ENCODE measurements at places on chromosomes 6 and 20.

DNA sequence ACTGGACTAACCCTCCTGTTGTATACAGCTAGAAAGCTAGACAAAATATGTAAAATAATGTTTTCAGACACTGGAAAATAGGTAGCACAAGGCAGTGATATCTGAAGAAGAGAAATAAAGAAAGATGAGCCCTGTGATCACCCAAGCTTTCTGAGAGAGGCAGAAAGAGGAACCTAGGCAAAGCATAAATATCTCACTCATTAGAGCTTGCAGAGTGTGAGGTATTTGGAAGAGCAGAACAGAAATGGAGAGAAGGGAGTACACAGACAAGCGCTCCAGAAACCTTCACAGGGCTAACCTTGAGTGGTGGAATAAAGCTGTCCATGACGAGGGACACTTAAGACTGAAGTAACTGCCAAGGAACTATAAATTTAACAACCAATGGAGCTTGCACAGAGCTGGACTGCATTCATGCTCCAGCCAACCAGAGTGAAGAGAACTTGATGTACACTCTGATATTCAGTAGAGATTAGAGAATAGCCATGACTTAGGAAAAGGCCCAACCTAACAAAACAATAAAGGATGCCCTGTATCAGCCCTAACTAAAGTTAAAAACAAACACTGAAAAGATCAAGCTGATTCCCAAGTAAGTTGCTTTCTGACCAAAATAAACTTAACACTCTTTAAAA is 280.9 kb upstream of the STXBP5 start:
- DNase-seq = no peak

- no peak for DNase-seq
Measured at GRCh38 chr6:106026748-106027715, 59.1 kb upstream of the PRDM1 start.

GRCh38 chr6:84455511-84456029 is 228.1 kb upstream of the CEP162 start:
- DNase-seq = no peak

GRCh38 chr6:154526996-154527395 is 16.5 kb upstream of the CNKSR3 start:
- DNase-seq = no peak

DNA sequence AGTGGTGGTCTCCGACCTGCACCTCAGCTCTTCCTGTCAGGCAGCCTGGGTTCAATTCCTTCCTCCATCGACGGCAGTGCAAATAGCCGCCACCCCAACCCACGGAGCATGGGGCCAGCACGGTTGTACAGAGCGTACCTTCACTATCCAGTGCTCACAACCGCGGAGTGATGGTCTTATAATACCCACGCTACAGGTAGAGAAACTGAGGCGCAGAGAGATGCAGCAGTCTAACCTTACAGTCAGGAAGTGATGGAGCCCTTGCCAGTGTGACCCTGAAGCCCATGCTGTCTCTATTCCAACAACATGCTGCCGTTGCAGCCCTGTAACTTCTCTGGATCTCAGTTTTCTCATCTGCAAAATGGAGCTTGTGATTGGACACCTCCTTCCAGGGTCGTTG is 11.0 kb downstream of the SCRT2 start:
- no peak for DNase-seq

DNA sequence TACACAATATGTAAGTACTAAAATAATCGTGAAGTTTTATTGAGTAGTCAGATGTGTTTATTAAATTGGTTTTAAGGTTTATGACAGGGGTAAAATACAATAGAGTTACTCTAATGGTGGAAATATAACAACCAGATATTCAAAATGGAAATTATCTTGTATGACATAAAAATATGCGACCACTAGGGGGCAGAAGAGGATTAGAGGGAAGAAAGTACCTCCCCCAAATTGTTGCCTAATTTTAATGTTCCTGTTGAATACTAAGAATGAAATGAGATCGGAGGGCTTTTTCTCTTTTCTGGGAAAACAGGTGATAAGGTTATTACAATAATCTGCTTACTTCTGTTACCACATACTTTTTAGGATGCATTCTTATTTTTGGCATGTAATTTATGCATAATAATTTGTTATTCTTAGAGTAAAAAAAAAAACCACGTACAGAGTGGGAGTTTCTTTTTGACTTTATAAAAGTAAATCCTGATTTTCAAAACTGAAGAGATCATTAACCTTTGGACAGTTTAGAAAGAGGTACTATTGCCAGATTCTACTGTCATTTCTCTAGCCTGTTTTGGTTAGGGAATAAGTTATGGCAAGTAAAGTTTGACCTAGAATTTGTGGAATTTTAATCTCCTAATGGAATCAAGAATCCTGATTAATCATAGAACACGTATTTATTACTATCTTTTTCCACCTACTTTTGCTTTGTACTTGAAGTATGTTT is 159.2 kb downstream of the CD109 start:
- DNase-seq = no peak

DNA sequence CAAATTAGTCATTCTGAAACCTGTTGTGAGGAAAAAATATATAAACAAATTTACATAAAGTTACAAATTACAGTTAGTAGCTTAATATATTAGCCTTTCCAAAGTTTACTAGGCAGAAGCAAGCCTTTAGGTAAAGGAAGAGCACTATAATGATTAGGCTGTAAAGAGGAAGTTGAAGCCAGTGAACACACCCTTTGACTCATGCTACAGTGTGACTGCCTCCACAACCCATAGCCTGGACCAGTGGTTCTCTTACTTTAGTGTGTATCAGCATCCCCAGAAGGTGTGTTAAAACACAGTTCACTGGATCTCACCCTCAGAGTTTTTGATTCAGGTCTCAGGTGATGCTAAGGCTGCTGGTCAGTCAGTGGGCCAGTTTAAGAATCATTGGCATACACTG is 91.4 kb upstream of the DEFB112 start:
- DNase-seq = no peak

DNA sequence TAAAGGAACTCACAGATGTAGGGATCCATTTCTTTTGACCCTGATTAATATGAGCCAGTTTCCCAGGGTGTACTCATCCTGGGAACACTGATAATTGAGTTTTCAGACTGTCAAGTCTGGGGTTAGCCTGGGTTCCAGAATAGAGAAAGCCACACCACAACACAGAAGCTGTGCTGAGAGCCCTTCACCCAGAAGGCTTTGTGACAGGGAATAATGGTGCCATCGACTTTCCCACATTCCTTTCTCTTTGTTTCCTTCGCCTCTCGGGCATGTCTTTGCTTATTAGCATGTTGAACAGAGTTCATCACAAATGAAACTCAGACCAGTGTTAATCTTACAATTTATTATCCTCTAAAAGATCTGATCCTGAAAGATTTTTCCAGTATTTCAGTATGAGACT is 95.0 kb downstream of the TCP11 start:
- DNase-seq = no peak

GRCh38 chr6:147023148-147023547 is 181.1 kb upstream of the STXBP5 start:
- no peak for DNase-seq

DNA sequence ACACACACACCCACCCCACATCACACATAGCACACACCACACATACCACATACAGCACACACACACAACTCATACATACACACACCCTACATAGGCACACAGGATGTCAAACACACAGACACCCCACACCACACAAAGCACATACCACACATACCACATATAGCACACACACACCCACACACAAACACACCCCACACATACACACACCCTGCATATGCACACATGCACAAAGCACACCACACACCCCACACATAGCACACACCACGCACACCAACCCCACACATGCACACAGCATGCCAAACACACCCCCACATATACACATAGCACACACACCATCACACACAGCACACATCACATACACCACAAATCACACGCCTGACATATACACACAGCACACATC is 79.1 kb downstream of the RAMACL start:
- no peak for DNase-seq

GRCh38 chr6:100426241-100426640 is 38.5 kb downstream of the SIM1 start:
- no peak for DNase-seq

- DNase-seq = no peak
Measured at GRCh38 chr6:75211920-75212590, 6.2 kb upstream of the COL12A1 start.

DNA sequence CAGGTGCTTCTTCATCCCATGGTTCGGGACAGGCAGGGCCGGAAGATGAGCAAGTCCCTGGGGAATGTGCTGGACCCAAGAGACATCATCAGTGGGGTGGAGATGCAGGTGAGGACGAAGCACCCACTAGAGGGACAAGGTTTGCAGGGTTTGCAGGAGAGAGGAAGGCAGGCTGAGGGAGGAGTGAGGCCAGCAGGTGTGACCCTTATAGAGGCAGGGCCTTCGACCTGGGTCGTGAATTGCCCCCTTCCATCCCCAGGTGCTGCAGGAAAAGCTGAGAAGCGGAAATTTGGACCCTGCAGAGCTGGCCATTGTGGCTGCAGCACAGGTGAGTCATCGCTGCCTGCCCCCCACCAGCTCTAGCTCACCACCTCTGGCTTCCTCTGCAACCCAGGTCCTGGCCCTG is 8.4 kb downstream of the VARS2 start:
- DNase-seq = no peak

- peak; percentile 60 for DNase-seq
Measured at GRCh38 chr20:57657535-57658446, 37.6 kb upstream of the ZBP1 start.

GRCh38 chr6:3351829-3352524 is 93.2 kb downstream of the PSMG4 start:
- DNase-seq = no peak

DNA sequence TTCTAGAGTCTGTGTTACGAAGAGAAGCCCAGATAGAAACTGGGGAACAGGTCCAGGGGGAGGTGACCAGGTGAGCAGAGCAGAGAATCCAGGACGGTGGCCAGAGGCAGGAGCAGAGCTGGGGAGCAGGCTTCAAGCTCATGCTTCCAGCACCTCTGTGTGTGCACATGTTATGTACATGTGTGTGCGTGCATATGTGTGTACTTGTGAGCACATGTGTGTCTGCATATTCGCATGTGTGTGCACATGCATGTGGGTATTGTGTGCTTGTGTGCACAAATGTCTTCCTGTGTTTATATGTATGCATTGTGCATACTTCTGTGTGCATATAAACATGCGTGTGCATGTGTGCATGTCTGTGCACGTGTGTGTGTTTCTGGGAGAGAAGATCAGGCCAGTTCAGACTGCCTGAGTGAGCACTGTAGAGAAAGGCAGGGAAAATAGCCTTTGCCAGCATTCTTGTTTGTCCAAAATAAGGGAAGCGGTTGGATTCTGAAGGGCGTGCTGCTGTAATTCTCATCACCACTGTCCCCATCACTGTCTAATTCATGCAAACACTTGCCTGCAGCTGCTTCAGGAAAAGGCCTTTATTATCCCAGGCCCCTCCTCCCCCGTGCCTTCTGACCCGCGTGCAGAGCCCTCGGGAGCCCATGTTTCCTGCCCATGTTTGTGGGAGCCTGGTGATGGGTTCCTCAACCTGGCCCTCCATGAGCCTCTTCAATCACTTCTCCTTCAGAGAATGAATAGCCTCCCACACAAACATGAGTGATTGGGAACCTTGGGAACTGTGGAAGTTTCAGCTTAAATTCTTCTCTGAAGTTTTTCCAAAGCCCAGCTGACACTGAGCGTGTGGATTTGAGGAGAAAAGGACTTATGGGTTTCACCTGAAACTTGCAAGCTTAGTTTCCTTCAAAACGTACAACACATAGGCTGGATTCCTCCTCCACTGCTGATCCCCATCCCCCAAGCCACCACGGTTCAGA is 161.7 kb upstream of the AFDN start:
- no peak for DNase-seq

GRCh38 chr6:7201732-7202541 is 94.2 kb downstream of the RREB1 start:
- peak; percentile 42 for DNase-seq

- DNase-seq = peak; percentile 46
Measured at GRCh38 chr20:38242848-38243708, 17.5 kb downstream of the KIAA1755 start.

DNA sequence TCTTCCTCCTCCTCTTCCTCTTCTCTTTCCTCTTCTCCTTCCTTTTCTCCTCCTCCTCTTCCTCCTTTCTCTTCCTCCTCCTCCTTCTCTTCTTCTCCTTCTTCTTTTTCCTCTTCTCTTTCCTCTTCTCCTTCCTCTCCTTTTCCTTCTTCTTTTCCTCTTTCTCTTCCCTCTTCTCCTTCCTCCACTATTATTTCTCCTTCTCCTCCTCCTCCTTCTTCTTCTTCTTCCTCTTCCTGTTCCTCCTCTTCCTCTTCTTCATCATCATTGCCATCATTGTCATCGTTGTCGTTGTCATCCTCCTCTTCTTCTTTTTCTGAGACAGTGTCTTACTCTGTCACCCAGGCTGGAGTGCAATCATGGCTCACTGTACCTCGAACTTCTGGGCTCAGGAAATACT is 256.3 kb upstream of the SOX4 start:
- no peak for DNase-seq

DNA sequence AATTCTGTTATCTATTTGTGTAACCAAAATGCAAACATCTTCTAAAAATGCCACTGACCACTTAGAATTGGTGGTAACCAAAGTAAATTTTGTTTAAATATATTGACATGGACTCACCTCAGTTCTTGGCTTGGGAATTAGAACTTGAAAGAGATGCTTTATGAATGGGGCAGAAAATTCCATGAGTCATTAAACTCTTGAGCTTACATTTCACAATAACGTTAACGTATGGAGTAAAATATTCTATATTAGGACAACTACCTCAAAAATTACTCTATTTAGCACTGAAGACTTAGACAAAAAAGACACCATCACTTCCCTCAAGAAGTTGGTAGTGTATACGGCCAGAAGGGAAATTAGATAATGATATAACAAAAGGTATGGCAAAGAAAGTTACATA is 752.2 kb upstream of the MARCKS start:
- no peak for DNase-seq

DNA sequence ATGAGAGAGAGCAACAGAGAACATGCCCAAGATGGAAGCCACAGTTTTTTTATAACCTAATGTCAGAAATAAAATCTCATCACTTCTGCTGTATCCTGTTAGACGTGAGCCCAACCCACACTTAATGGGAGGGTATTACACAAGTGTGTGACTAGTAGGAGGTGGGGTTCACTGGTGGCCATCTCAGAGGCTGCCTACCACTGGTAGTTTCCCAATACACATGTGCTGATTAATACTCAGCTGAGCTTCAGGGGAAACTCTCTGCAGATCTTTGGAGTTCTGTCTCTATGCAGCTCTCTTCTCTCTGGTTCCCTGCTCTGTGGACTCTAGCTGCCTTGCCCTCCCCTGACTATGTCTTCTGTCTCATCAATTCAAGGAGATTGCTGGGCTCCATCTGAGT is 35.7 kb downstream of the CNBD2 start:
- DNase-seq = no peak

GRCh38 chr6:103011605-103012004 is 1618.1 kb downstream of the GRIK2 start:
- no peak for DNase-seq

DNA sequence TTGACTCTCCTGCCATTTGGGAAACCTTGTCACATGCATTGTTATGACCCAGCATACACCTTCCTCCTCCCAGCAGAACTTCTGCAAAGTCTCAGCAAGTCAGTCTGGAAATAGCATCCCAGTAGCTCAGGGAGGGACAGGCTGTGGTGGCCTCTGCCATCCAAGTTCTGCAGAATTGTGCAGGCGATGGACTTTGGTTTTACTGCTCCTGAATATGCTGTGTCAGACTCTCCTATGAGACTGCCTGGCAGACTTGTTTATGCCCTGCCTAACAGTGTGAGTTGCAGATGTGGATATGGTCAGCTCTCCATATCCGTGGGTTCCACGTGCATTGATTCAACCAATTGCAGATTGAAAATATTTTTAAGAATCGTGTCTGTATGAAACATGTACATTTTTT is 52.8 kb downstream of the SNRNP48 start:
- no peak for DNase-seq

- DNase-seq = no peak
Measured at GRCh38 chr6:100237821-100238220, 226.9 kb downstream of the SIM1 start.

GRCh38 chr6:29702519-29703103 is 20.6 kb upstream of the HLA-F start:
- peak; percentile 80 for DNase-seq

Data from activated CD4-positive, alpha-beta memory T cell treated with anti-CD3 and anti-CD28 coated beads for 36 hours (primary cell).